ENCODE measurements at places on chromosomes 12 and 14.

DNA sequence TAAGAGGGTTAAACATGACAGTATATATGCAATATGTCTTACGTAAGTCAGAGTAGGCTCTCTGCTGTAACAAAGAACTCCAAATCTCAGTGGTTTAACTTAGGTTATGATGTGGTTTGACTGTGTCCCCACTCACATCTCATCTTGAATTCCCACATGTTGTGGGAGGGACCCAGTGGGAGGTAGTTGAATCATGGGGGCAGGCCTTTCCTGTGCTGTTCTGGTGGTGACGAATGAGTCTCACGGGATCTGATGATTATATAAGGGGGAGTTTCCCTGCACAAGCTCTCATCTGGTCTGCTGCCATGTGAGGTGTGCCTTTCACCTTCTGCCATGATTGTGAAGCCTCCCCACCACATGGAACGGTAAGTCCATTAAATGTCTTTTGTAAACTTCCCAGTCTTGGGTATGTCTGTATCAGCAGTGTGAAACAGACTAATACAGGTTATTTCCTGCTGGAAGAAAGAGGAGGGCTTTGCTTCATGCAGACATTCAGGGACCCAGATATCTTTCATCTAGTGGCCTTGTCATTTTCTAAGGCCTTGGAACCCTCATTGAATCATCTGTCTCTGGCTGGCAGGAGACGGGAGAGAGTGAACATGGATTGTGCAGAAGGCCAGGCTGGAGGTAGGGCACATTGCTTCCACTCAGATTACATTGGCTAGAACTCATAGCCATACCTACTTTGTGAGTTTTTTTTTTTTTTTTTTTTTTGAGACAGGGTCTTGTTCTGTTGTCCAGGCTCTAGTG lies 96.1 kb downstream of the CRADD start:
- no peak for DNase-seq

DNA sequence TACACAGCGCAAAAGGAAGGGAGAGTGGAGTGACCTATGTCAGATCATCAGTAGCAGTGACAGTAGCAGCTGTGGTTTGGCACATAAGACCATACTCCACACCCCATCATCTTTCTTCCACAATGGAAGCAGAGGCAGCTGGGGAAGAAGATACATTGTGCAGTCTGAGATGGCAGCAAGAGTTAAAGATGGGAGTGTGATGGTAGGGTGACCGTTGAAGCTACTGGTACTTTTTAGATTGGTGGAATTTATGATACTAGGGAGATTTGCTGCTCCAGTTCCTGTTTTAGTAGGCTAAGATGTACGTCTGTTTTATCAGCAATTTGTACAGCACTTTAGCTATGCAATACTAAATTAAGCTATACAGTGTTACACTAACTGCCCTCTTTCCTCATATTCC lies 291.0 kb downstream of the FUT8 start:
- no peak for DNase-seq

DNA sequence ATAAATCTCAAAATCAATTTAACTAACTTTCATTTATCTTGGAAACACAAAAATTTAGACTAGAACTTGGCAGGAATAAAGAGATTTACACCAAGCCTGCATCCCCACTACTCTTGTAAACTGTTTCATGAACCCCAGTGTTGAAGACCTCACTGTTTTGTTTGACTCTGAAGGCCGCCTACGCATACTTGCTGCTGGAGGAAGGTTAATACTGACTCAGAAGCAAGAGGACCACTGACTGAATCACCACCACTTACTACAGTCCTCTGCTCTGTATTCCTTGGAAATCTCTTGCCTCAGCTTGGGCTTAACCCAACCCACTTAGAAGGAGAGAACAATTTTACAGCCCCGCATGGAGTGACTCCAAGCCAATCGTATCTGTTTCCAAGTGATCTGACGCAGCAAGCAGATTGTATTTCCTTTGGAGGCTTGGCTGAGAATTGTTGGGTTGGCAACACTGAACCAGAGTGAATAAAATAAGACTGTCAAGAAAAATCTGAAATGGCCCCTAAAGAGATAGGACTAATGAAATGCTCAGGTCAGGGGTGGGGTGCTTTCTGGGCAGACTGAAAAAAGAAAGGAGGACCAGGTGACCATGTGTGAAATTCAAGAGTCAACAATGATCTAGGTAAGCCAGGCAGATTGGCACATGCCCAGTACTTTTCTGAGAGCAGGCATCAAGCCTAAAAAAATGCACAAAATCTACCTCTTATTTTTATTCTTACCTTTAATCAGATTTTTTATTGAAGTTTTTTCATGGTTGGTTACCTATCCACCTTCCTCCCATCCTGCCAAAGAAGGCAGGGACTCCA lies 248.6 kb downstream of the ZFP36L1 start:
- no peak for DNase-seq

GRCh38 chr12:79973801-79974200 lies 38.9 kb upstream of the PPP1R12A start:
- DNase-seq = no peak

- no peak for DNase-seq
Measured at GRCh38 chr12:130097342-130097741, 64.9 kb upstream of the FZD10 start.

- no peak for DNase-seq
Measured at GRCh38 chr12:117100251-117100650, 1.0 kb upstream of the TESC start.

Data from NCI-H2029 (cell line).